ENCODE measurements at places on chromosomes 13 and 19. TPM values are rescaled to one million over a fixed set of nuclear protein-coding genes. Genes with fewer than 3 reads are reported as not detected.
A peak's percentile ranks its signal among the peaks of the same experiment; 100 is the strongest.

The RASL11A gene
- 0.78 TPM for total RNA-seq

The LRRC63 gene
- 0.49 TPM for total RNA-seq

The DOCK9 gene
- total RNA-seq = 194 TPM

The PLA2G4C gene
- 11.1 TPM for total RNA-seq

GRCh38 chr19:55452749-55453346 is 8.6 kb downstream of the ISOC2 start:
- H3K27ac ChIP-seq = no peak overlapping the region
- H3K4me3 ChIP-seq = no peak overlapping the region
- H3K27me3 ChIP-seq = no peaks in the 10 kb centered on the region
- DNase-seq = peak; percentile 32
- H3K36me3 ChIP-seq = no peaks in the 10 kb centered on the region

GRCh38 chr13:101755228-101755887 is 302.9 kb downstream of the ITGBL1 start:
- no peaks in the 10 kb centered on the region for H3K4me1 ChIP-seq
- H3K4me3 ChIP-seq = no peak overlapping the region
- no peaks in the 10 kb centered on the region for H3K36me3 ChIP-seq

DNA sequence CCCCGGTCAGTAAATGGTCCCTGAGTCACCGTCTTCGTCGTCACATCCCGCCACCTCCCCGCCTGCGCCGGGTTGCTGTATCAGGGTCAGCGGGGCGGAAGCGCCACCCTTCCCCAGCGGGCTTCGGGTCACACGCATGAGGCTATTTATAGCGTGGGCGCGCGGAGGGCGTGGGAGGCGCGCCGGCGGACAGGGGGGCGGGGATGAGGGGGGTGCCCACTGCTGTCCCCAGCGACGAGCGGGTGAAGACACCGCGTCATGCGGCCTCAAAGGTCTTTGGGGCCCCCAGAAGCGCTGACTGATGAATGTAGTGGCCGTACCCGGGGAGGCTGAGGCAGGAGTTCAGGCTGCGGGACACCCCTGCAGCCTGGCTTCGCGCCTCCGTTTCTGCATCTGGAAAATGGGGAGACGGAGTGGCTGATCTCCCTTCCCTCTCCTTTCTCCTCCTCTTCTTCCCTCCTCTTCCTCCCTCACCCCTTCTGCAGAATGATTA is 7.9 kb downstream of the UNC13A start:
- no peak overlapping the region for H3K4me3 ChIP-seq
- peaks cover 11% of the 10 kb centered on the region for H3K27me3 ChIP-seq
- peak; percentile 17 for DNase-seq
- no peak overlapping the region for H3K27ac ChIP-seq

GRCh38 chr13:26037302-26037701 is 14.5 kb downstream of the SHISA2 start:
- no peak overlapping the region for H3K4me3 ChIP-seq
- no peaks in the 10 kb centered on the region for H3K27me3 ChIP-seq
- peak; percentile 10 for DNase-seq
- no peaks in the 10 kb centered on the region for H3K4me1 ChIP-seq
- H3K27ac ChIP-seq = no peak overlapping the region

GRCh38 chr19:31257426-31258130 is 91.7 kb downstream of the TSHZ3 start:
- H3K27me3 ChIP-seq = no peaks in the 10 kb centered on the region
- no peak overlapping the region for H3K4me3 ChIP-seq
- H3K27ac ChIP-seq = no peak overlapping the region
- DNase-seq = no peak
- H3K4me1 ChIP-seq = no peaks in the 10 kb centered on the region

DNA sequence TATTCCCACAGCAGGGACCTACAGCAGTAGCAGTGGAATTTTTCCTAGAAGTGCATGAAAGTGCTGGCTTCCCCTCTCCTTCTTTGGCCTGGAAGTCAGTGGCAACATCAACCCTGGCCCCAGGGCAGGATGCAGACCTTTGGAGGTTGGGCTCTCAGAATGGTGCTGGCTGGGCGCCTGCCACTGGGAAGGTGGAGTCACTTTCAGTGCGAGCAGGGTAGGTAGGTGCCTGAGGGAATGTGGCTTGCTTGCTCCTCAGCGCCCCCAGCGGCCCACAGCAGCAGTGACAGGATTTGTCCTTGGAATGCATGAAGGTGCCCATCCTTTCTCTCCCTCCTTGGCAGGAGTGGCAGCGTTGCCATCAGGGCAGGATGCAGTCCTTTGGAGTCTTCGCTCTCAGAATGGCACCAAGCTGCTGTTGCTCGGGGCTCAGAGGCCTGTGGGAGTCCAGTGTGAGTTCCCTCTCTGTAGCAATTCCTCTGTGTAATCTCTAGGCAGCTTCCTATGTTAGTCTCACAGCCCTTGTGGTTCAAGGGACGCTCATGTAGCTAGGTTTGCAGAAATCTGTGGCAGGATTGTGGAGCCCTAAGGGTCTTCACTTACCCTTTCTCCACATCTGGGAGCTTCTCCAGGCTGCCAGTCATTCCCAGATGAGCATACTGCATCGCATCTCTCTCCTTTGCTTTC is 354.4 kb upstream of the DACH1 start:
- H3K36me3 ChIP-seq = no peaks in the 10 kb centered on the region
- H3K27ac ChIP-seq = no peak overlapping the region
- no peaks in the 10 kb centered on the region for H3K27me3 ChIP-seq
- no peaks in the 10 kb centered on the region for H3K4me1 ChIP-seq
- no peak overlapping the region for H3K4me3 ChIP-seq
- DNase-seq = no peak

- no peaks in the 10 kb centered on the region for H3K36me3 ChIP-seq
- no peak for DNase-seq
- H3K4me3 ChIP-seq = no peak overlapping the region
- H3K27ac ChIP-seq = no peak overlapping the region
- peaks cover 7% of the 10 kb centered on the region for H3K4me1 ChIP-seq
Measured at GRCh38 chr19:44718441-44719261, 19.7 kb downstream of the CEACAM16 start.

DNA sequence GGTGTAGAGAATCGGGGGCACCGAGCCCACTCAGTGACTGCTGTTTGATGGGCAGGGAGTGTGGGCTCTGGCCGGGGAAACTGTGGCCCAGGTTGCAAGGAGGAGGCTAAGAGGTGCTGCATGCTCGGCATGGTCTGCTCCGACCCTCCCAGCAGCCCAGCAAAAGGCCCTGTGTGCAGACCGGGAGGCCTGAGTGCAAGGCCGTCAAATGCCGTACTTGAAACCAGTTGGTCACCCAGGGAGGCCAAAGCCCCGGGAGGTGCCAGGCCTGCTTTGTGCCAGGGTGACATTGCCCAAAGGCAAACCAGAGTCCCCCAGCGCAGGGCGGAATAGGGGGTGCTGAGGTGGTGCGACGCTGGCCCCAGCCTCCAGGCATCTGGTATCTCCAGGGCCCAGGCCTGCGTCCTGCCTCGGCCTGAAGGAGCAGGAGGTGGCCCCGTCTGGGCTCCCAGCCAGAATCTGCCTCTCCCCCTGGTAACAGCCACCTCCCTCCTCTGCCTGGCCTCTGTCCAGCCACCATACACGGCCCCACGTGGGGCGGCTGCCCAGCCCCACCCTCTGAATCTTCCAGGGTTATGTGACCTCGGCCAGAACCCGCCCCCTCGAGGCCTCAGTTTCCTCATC is 4.0 kb downstream of the PIK3R2 start:
- H3K27me3 ChIP-seq = no peaks in the 10 kb centered on the region
- no peak for DNase-seq
- no peaks in the 10 kb centered on the region for H3K36me3 ChIP-seq
- peaks cover 30% of the 10 kb centered on the region for H3K4me1 ChIP-seq

DNA sequence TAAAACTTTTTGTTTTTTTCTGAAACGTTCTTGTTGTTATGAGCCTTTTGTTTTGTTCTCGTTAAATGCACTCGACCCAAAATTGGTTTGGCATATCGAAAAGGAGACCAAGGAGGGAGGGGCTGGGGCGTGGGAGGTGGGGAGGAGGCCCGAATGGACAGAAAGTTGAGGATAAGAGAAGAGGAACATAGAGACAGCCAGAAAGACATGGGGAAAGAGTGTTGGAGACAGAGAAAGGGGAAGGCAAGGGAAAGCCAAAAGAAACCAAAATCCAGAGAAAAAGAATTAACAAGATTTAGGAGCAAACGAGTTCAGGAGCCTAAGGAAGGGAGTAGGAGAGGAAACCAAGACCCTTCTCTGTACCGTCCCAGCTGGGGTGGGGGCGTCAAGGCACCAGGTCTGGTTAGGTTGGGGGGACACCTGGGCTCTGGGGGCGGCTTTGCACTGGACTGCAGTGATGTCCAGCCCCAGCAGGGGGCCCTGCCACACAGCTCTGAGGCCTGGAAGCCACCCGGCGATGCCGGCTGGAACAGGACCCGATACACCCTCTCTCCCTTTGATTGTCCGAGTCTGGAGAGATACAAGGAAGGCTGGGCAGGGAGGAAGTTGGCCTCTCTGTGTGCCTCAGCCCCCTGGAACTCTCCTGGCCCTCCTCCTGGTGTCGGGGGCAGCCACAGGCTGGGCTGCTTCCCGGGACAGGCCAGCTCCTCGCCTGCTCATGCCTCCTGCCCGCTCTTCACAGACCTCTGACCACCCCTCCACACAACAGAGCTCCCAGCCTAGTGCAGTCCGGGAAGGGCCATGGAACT is 11.6 kb upstream of the ASF1B start:
- no peak for DNase-seq
- H3K27me3 ChIP-seq = no peaks in the 10 kb centered on the region
- H3K36me3 ChIP-seq = peaks cover 10% of the 10 kb centered on the region
- no peak overlapping the region for H3K4me3 ChIP-seq

- no peak for DNase-seq
- H3K36me3 ChIP-seq = no peaks in the 10 kb centered on the region
- no peak overlapping the region for H3K27ac ChIP-seq
- no peaks in the 10 kb centered on the region for H3K27me3 ChIP-seq
- H3K4me1 ChIP-seq = no peaks in the 10 kb centered on the region
- no peak overlapping the region for H3K4me3 ChIP-seq
Measured at GRCh38 chr13:59877933-59878332, 285.8 kb downstream of the DIAPH3 start.

DNA sequence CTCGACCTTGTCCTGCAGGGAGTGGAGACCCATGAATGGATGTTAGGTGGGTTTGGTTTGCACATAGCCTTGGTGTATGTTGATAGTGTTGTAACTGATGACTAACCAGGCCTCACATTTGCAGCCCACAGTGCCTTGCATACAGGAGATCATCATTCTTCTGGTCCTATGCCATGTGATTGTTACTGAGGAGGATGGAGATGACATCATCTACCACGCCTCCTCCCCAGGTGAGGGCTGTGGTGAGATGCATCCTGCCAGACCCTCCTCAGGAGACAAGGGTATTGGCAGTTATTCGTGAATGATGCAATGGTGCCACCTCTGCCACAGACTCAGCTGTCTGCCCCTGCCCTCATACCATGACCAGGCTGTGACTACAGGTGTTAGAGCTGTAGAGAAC is 1294.1 kb downstream of the UQCRFS1 start:
- no peak for DNase-seq
- no peak overlapping the region for H3K4me3 ChIP-seq
- no peaks in the 10 kb centered on the region for H3K27me3 ChIP-seq
- no peaks in the 10 kb centered on the region for H3K4me1 ChIP-seq
- H3K36me3 ChIP-seq = no peaks in the 10 kb centered on the region

DNA sequence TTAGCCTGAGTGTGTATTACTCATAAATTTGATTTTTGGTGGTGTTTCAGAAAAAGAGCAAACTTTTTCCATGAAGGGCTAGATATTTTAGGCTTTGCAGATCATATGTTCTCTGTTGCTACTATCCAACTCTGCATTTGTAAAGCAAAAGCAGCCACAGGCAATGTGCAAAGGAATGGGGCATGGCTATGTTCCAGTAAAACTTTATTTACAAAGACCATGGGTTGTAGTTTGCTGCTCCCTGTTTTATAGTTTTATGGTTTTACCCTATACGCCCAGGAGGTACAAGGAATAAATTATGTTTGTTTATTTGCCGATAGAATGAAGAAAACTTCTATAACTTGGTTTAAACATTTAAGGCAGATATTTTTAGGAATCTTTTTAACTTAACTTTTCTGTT is 23.6 kb downstream of the IFT88 start:
- no peak overlapping the region for H3K4me3 ChIP-seq
- H3K27ac ChIP-seq = no peak overlapping the region
- H3K27me3 ChIP-seq = no peaks in the 10 kb centered on the region
- DNase-seq = no peak

DNA sequence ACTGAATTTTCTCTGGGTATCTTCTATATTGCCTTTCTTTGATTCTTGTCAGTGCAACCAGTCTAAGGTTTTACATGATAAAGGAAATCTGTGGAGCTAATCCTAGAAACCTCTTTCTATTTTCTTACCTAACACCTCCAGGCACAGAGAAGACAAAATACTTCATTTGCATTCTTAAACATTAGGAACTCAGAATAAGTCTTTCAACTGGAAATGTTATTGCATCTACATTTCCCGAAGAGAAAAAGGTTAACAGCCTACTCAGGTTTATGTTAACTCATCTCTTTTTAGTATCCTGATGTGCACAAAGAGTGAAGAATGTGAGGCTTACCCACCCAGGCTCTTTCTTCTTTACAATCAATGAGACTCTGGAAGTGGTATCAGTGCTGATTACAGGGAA is 106.7 kb downstream of the PCCA start:
- no peaks in the 10 kb centered on the region for H3K36me3 ChIP-seq
- H3K27ac ChIP-seq = no peak overlapping the region
- H3K27me3 ChIP-seq = no peaks in the 10 kb centered on the region
- H3K4me1 ChIP-seq = no peaks in the 10 kb centered on the region

DNA sequence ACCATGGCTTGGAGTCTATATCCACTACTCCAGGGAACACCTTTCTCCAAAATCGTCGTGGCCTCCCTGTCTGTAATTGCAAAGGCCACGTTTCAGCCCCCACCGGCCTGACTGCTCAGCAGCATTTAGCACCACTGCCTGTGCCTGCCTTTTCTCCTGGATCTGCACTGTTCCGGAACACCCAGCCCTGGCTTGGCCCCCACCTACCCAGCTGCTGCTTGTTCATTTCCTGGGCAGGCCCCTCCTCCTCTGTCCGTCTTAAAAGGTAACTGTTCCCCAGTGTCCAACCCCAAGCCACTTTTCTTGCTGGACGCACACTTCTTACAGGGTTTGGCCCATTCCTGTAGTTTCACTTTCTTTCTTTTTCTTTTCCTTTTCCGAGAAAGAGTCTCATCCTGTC is 8.5 kb upstream of the SYT5 start:
- no peak for DNase-seq
- H3K27me3 ChIP-seq = no peaks in the 10 kb centered on the region
- H3K4me1 ChIP-seq = no peaks in the 10 kb centered on the region
- no peaks in the 10 kb centered on the region for H3K36me3 ChIP-seq
- H3K27ac ChIP-seq = no peak overlapping the region

DNA sequence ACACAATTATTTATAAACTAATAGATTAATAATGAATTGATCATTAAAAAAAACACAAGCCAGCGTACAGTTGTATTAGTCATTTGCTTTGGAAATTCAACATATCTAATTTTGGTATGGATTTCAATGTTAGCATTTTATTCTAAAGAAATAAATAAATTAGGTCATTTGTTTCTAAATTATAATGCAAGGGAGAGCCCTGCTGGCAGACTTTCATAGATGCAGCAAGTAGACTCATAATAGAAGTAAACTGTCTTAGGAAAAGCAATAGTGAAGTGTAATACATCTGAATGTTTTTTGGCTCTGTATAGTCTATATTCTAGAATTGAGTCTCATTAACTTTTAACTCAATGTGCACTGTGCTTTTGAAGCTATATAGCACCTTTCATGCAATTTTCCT is 982.4 kb upstream of the MIR17HG start:
- no peaks in the 10 kb centered on the region for H3K27me3 ChIP-seq
